ENCODE measurements at places on chromosomes 2 and 18.

DNA sequence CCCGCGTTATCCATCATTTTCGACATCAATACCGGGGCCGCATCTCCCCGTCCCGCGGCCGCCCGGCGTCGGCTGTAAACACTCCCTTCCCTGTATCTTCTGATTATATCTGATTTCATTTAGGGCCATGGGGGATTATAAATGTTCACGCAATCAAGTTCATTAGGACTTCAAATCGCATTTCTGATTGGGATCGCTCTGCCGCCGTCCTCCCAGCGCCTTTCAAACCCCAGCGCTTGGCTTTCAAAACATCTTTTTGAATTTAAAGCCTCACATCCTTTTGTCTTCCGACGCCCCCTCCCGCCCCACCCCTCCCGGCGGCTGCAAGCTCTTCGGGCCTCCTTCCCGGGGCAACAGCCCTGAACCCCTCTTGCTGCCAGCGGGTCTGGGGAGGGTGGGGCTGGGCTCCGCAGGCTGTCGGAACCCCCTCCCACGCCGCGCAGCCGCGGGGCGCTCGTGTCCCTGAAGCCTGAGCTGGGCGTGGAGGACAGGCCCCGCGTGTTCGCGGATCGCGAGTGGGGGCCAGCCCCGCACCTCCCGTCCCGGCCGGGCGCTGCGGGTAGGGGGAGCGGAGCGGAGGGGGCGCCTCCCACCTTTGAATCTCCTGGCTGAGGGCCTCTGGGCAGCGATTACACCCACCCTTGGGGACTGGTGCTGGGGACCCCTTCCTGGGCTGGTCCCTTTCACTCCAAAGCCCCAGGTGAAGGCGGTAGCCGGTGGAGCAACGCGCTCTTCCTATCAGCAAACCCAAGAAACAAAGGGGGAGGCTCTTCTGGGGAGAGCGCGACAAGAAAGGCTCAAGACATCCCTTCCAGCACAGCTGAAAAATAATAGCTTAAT is 11.3 kb upstream of the GBX2 start:
- no peak for DNase-seq

- DNase-seq = no peak
Observed at GRCh38 chr18:63022429-63023022, 297.0 kb downstream of the BCL2 start.

DNA sequence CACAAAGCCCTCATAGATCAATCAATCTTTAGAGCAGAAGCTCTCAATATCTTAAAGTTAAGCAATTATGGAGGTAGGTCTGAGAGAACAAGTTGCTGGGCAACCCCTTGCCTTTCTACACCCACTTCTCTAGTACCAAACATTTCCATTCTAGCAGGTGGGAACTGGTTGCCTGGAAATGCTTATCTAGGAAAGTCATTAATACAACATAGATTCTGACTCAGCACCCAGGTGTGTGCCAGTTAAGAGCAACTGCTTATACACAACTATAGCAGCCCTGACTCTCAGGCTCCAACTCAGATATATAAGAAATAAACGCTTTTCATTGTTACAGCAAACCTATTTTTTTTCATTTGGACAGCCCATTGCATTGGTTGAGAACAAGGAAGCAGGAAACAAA is 237.7 kb downstream of the IRS1 start:
- DNase-seq = no peak

- DNase-seq = peak; percentile 8
Observed at GRCh38 chr18:23573626-23574431, 12.5 kb downstream of the NPC1 start.

GRCh38 chr18:27164905-27165304 is 20.2 kb downstream of the CHST9 start:
- DNase-seq = no peak

- DNase-seq = no peak
Observed at GRCh38 chr2:177072090-177072489, 140.5 kb upstream of the HNRNPA3 start.

DNA sequence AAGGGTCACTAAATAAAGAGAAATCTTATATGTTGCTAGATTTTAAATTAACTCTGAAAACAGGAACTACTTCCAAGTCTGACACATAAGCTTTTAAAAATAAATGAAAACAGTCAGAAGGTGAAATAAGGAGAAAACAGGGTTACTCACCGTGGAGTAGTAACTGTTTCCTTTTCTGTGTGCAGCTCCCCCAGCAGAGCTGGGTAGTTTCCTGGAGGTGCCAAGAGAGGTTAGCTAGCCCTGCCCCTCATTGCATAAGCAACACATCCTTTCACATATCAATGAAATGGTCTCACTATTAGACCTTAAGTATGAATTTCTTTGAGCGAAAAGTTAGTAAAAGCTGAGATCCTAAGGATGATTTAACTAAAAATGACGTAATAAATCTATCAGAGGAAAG is 54.0 kb upstream of the GPR75 start:
- peak; percentile 3 for DNase-seq

- no peak for DNase-seq
Observed at GRCh38 chr2:66111706-66112105, 323.2 kb upstream of the MEIS1 start.

GRCh38 chr2:237042101-237042500 is 43.6 kb upstream of the COPS8 start:
- no peak for DNase-seq

DNA sequence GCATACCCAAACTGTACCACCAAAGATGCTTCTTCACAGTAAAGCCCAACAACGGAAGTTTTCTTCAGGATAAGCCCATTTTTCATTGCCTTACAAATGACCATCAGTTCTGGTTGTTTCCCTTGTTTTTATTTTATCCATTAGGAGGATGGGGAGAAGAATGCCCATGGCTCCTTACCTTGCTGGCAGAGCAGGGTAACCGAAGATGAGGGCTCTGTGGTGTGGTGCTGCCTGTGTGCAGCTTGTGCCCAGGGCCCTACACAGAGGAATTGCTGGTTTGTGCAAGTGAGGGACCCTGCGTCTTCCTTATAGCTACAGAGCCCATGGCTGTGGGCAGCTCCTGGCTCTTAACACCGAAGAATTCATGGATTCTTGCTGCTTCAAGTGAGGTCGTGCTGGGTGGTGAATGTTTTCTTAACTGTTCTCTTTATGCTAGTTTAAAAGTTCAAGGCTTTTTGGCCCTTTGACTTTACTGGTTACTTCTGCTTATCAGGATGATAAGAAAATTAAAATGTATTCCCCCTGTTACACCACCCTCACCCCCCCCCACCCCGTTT is 110.6 kb downstream of the MAP4K4 start:
- DNase-seq = no peak

DNA sequence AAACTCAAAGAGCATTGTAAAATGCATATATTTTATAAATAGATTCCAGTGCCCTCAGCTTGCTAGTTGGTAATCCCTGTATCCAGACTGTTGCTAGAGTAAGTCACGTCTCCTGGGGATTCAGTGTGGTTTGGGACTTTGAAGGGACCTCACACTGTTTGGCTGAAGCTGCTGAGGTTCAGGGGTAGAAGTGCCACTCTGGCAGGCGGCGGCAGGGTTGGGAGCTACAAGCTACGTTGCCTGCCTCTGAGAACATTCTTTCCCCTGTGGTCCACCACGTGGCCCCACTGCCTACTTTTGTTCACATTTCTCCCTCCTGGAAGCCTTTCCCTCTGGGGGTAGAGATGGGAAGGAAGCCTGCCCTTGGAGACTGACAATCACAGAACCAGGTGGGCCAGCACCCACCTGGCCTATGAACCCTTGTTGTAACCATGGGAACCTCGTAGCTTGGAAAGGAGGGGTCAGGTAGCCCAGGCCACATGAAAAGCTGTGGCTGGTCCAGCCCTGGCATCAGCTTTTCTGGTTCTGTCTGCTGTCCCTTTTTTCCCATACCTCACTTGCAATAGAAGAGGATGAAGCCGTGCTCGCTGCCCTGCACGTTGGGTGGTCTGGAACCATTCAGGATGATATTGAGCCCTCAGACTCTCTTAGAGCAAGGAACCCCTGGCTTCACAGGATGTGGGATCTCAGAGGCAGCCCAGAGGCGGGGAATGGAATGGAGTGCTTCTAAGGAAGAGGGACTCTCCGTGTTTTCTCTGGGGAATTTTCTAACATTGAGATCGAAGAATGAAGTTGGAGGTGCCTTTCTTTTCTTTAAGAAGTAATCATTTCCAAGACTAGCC is 2.9 kb downstream of the RNF144A start:
- no peak for DNase-seq

GRCh38 chr2:179410552-179411356 is 146.1 kb upstream of the SESTD1 start:
- no peak for DNase-seq

DNA sequence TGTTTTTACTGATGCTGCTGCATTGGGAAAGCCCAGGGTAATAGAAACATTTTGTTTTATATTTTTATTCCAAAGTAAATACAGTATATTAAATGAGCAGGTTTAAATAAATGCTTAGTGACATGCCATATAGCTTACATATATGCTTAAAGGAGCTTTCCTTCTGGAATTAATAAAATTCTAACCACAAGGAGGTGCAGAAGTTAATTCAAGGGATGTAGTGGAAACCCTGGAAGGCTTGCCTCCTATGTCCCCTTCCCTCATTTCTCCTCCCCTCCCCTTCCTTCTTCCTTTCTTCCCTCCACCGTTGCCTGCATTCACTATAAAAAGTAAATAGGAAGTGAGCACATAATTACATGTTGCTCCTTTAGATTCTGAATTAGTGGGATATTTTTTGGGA is 96.3 kb downstream of the UBE2E3 start:
- no peak for DNase-seq

GRCh38 chr2:51579412-51579811 is 547.5 kb upstream of the NRXN1 start:
- no peak for DNase-seq

DNA sequence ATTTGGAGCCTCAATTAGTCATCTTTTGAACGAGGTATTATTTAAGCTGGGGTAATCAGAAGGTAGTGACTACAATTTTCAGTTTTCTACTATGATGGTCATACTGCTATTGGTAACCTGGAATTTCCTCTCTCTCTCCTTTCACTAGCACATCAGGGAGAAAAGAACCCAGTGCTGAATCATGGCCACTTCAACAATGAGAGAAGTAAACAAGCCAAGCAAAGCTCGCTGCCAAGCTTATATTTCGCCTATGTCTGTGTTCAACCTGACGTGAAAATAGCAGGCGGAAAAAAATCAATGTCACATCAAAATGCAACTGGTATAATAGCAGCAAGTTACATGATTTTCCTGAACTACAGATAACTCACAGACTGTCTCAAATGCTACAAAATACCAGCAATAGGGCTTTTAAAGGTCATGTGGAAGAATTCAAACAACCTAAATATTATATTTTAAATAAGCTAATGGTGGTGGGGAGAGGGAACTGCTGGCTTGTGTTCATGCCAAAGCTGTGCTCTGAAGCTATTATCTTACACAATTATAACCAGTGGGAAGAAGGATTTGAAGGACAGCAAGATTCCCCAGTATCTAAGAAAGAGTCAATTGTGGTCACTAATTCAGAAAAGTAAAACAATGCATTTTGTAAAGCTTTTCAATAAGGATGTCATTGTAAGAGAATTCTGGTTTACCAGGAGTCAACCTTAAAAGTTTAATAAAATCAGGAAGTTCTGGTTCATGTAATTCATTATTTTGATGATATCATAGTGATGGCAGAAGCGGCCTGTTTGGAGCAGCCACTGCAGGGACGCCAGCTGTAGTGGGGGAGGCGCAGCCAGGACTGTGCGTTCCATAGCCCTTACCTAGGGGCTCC is 38.0 kb downstream of the RNF152 start:
- DNase-seq = no peak

GRCh38 chr18:54155412-54155811 is 69.1 kb downstream of the MBD2 start:
- no peak for DNase-seq
